ENCODE measurements at places on chromosomes 5 and 9.
A peak's percentile ranks its signal among the peaks of the same experiment; 100 is the strongest.

DNA sequence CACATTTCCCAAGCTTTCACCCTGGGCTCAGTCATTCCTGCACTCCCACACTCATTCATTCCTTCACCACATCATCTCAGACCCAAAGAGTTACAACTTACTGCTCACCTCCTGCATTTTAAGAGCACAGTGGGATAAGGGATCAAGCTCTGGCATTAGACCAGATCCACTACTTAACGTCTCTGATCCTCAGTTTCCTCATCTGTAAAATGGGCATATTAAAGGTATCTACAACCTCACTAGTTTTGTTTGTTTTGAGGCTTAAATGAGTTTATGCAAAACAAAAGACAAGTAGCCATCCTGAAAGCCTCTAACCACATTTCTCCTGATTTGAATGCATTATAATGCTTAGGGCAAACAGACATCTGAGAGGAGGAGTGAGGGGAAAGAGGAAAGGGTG lies 77.6 kb downstream of the KLHL3 start:
- DNase-seq = no peak

DNA sequence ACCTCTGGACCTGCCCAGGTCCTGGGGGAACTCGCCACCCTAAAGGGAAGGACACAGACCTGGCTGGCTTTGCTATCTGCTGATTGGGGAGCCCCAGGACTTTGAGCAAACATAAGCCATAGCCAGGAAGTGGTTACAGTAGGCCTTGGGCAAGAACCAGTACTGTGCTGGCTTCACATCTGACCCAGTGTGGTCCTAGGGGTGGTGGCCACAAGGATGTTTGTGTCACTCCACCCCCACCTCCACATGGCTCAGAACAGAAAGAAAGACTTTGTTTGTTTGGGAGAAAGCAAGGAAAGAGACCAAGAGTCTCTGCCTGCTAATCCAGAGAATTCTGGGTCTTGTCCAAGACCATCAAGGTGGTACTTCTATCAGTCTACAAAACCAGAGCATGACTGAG lies 334.2 kb downstream of the SPOCK1 start:
- DNase-seq = no peak

- DNase-seq = no peak
Measured at GRCh38 chr5:66004216-66004615, 77.8 kb downstream of the ERBIN start.

DNA sequence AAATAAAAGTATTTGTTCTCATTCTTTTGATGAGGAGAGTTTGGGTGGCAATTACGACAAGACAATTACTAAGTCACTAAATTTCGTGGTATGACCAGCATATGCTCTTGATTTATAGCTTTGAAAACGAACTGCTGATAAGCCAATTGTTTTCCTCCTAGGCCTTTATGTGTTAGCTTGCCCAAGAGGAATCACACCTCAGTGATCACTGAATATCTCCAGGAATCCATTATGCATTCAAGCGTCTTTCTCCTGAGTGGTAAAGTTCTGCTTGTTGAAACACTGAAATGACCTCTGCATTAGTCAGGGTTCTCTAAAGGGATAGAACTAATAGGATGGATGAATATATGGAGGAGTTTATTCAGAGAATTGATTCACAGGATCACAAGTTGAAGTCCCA lies 677.7 kb upstream of the MEF2C start:
- DNase-seq = no peak

GRCh38 chr5:109580225-109580624 lies 109.5 kb upstream of the MAN2A1 start:
- DNase-seq = no peak

GRCh38 chr9:132001567-132001966 lies 78.1 kb downstream of the MED27 start:
- DNase-seq = no peak

- DNase-seq = no peak
Measured at GRCh38 chr5:36200513-36200912, 41.2 kb downstream of the NADK2 start.

DNA sequence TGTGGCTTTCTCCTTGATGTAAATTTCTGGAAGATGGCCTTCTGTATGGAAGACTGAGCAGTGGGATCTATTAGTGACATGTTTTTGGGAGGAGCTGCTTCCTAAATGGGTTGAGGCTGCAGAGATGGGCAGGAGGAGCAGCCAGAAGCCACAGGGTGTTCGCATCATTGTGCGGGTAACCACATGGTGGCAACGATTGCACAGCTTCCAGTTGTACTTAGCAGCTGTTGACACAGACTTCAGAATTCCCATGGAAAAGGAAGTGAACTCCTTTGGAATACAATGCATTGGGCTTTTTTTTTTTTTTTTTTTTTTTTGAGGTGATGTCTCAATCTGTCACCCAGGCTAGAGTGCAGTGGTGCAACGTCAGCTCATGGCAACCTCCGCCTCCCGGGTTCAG lies 297.3 kb downstream of the NR3C1 start:
- DNase-seq = peak; percentile 7

GRCh38 chr5:5332287-5332686 lies 90.2 kb upstream of the ICE1 start:
- DNase-seq = no peak

DNA sequence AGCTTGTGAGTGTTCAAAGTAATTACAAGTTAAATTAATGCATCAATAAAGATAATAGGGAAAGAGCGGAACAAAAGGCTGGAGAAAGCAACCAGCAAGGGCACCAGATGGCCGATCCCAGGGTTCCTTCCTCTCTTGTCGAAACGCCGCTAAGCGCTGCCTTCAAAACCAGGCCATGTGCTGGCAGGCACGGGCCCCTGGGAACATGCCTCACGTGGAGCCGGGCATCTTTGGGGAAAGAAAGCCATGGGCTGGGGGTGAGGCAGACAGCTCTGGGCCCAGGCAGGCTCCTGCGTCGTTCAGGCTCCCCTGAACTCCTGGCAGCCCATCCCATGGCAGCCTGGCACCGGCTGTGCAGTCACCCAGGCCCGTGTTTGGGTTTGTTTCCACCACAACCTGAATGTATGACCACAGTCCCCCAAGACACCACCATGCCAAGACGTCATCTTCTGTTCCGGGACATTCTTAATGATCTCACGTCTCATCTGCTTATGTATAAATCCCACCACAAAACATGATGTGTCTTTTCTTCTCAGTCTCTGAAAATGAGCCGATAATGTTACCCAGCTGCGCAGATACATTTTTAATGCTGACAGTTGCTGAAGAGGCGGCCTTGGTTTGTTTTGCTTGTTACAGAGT lies 110.4 kb upstream of the SARDH start:
- DNase-seq = no peak

- no peak for DNase-seq
Measured at GRCh38 chr5:142549834-142550233, 136.1 kb downstream of the FGF1 start.

DNA sequence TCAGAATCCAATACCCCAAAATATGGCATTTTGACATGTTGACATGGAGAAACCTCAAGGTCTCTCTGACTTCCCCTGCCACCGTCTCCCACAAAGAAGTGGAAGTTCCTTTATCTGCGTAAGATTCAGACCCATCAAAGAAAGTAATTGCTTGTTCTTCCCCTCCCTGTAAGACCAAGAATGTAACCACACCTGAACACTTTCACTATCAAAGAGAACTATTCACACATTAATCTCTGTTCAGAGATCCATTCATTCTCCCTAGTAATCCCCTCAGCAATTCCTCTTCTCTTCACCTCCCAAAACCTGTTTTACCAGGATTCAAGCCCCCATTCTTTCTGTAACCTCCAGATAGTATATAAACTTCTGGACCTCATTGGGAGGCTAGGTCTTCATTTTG lies 4.1 kb upstream of the SLC1A1 start:
- DNase-seq = no peak

DNA sequence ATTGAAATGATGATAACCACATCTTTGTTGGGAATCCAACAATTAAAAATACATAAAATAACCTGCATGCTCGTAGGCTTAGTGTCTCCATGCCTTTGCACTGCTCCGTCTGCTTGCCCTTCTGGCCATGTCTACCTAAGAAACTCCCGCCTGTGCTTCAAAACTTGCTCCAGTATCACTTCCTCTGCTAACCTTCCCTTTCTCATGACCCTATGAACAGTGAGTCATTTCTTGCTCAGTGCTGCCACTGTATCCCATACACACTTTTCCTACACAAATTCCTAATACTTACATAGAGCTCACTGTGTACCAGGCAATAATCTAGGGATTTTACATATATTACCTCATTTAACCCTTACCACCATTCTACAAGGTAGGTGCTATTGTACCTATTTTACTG lies 33.5 kb downstream of the TMEM245 start:
- DNase-seq = no peak

DNA sequence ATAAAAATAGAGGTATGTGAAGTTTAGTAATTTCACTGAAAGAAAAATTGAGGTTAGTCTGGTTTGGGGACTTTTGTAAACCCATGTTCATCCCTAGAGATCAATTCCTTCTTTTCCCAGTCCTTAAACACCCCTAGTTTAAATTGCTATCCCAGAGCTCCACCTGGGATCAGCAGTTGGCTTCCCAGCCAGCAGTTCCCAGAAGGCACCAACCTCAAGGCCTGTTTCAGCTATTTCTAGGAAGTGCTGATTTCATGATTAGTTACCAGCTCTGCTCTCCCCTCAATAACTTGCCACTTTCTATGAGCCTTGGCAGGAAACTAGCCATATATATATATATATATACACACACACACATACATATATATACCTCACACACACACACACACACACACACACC lies 30.5 kb downstream of the EPB41L4B start:
- DNase-seq = no peak

- DNase-seq = no peak
Measured at GRCh38 chr5:125348936-125349831, 602.7 kb upstream of the ZNF608 start.

All from HS-27A (cell line).